NCI-H510A treated with DMSO at 0.1 percent for 48 hours (cell line): ENCODE measurements at places on chromosomes 13 and 19.

- DNase-seq, result no peak
Observed at GRCh38 chr13:72384186-72384823, 343.1 kb downstream of the MZT1 start.

DNA sequence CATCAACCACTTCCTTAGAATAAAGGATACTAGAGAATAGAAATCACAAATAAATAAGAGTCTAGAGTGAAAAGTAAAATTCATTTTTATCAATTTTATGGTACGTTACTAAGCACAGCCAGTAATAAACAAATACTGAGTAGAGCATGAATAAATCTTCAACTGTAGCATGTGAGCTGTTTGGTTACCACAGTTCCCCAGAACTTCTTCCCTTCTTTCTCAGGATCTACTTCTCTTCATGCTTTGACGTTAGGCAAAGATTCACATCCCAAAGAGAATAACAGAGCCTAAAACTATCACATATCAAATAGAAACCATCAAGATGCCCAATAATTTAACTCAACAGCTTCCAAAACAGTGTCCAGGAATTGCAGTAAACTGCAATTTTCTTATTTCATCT is 7.4 kb downstream of the RUBCNL start:
- DNase-seq, result no peak

GRCh38 chr13:26682606-26683005 is 78.0 kb downstream of the GPR12 start:
- DNase-seq, result no peak

- DNase-seq, result no peak
Observed at GRCh38 chr13:30872685-30873461, 33.2 kb upstream of the MEDAG start.

DNA sequence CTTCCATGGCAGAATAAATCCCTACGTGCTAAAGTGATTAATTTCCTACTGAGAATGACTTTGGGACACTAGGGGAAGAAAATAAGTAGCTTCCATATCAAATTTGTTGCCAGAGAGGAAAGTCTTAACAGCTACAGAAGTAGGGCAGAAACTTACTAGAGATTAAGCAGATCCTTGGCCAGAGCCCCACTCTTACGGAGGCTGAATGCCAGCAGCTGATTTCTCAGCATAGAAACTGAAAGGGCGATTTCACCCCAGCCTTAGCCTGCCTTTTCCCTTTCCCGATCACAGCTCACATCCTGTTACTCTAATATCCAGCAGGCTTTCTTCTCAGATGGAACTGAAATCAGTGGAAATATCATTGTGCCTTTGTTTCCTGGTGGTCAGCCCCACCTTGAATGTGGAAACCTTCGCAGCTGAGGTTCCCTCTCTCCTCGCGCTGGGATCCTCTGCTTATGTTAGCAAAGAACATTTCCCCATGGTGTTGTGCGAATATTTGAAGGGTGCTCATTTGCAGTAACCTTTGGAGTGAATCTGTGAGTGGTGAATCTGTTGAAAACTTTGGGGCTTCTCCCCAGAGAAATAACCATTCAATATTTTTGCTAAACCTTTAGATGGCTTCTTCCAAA is 8.4 kb downstream of the FAM124A start:
- DNase-seq, result no peak

- no peak for DNase-seq
Observed at GRCh38 chr13:27942972-27943371, 23.2 kb downstream of the PDX1 start.

GRCh38 chr13:78659450-78659730 is 435 bp upstream of the OBI1 start:
- DNase-seq, result no peak

- DNase-seq, result no peak
Observed at GRCh38 chr19:2261438-2262172, 5.4 kb upstream of the JSRP1 start.

DNA sequence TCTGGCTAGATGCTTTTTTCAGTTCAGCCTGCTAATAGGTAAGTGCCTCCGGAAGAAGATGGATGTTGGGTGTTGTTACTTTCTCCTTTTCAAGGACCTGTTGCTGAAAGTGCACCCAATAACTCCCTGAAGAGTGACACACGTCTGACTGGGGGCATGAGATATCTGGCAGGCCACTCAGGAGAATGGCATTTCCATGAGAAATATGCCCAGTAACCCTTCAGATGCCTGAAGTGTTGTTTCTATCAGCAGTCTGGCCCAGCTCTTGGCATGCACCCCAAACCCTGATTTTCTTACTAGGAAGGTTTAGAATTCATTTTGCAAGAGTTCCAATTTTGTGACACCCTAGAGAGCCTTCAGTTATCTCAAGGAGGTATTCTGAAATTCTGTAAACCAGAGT is 71.5 kb downstream of the ARHGAP35 start:
- no peak for DNase-seq

GRCh38 chr13:25602176-25602575 is 230.4 kb downstream of the ATP8A2 start:
- no peak for DNase-seq

DNA sequence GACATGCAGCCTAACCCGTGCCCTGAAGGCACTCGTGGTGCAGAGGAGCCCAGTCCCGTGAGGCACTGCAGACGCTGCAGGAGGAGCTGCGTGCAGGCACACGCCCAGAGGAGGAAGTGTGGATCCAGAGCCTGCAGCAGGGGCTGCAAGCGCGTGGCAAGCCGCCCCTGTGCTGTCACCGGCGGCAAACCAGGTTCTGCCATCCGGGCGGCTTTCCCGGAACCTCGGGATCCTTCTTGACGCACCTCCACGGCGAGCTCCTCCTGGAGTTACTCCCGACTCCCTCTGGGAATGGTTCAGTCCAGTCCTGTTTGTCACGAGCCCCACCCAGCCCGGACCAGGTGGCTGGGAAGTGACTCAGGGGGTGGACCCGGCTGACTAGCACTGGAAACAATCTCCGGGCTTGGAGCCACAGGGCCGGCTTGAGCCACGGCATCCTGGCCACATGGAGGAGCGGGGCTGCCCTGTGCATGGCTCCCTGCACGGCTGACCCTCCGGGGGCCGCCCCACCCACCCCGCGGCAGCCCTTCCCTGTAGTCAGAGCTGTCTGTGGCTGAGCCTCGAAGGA is 10.2 kb downstream of the DPP9 start:
- no peak for DNase-seq

GRCh38 chr13:94251831-94252608 is 227.5 kb downstream of the DCT start:
- DNase-seq, result no peak

- DNase-seq, result peak; percentile 25
Observed at GRCh38 chr13:30307194-30307970, at the start of gene KATNAL1. Gene KATNAL1 (minus strand): TSS chr13:30307551. CDS start chr13:30283777, 23,774 bp downstream.

GRCh38 chr13:25180775-25181537 is 8.9 kb upstream of the AMER2 start:
- no peak for DNase-seq

DNA sequence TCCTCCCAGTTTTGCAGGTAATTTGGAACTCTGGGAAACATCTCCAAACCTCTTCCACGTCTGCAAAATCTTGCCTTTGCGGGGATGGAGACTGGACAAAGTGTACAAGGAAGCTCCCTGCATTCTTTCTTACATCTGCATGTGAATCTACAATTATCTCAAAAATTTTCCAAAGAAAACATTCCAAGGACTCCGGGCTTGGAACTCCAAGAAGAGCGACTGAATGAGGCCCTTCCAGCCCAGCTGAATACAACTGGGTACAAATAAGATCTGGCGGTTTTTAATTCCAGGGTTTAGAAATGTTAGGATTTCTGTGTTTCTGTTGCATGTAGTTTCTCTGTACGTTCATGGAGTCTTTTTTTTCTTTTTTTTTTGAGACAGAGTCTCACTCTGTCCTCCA is 28.5 kb downstream of the EXOC3L2 start:
- no peak for DNase-seq

DNA sequence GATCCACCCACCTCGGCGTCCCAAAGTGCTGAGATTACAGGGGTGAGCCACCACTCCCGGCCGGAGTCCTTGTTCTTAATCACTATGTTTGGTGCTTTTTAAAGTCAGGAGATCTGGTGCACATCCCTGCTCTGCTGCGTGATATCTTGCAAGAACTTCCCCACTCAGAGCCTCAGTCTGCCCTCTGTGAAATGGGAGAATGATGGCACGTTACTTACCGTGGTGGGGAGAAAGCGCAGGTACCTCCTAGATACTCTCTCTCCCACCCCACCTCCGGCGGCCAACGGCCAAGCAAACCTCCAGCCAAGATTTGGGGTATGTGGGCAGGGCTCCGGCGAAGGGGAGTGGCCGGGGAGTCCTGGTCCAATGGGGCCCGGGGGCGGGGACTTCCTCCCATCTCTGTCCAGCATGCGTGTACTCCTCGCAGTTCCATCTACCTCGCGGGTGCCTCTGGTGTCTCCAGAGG is at the start of gene RYR1:
Gene RYR1, plus strand, starts transcription at position 424 of the 466 bp plus-strand sequence. CDS start 139 bp downstream, outside the sequence.
- no peak for DNase-seq

GRCh38 chr19:38013913-38014580 is 107.0 kb downstream of the SIPA1L3 start:
- no peak for DNase-seq

- DNase-seq, result no peak
Observed at GRCh38 chr13:50129706-50130122, 114.5 kb downstream of the KCNRG start.

DNA sequence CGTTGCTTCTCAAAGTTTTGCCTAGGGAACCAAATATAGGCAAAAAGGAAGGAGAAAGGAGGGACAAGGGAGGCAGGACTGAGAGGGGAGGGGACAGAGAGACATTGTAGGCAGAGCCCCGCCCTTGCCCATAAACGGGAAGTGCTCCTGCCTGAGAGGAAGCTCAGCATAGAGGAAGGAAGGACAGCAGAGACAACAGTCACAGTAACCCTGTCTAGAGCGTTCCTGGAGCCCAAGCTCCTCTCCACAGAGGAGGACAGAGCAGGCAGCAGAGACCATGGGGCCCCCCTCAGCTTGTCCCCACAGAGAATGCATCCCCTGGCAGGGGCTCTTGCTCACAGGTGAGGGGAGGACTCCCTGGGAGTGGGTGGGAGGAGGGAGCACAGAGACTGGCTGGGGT is at the start of gene CEACAM21:
Gene CEACAM21, plus strand, starts transcription at position 169 of the 400 bp plus-strand sequence. Its CDS starts 109 bp downstream, at position 278.
- no peak for DNase-seq

- no peak for DNase-seq
Observed at GRCh38 chr19:6057651-6058517, 52.4 kb downstream of the RFX2 start.

GRCh38 chr19:47280183-47280797 is 5.6 kb downstream of the INAFM1 start:
- DNase-seq, result no peak

DNA sequence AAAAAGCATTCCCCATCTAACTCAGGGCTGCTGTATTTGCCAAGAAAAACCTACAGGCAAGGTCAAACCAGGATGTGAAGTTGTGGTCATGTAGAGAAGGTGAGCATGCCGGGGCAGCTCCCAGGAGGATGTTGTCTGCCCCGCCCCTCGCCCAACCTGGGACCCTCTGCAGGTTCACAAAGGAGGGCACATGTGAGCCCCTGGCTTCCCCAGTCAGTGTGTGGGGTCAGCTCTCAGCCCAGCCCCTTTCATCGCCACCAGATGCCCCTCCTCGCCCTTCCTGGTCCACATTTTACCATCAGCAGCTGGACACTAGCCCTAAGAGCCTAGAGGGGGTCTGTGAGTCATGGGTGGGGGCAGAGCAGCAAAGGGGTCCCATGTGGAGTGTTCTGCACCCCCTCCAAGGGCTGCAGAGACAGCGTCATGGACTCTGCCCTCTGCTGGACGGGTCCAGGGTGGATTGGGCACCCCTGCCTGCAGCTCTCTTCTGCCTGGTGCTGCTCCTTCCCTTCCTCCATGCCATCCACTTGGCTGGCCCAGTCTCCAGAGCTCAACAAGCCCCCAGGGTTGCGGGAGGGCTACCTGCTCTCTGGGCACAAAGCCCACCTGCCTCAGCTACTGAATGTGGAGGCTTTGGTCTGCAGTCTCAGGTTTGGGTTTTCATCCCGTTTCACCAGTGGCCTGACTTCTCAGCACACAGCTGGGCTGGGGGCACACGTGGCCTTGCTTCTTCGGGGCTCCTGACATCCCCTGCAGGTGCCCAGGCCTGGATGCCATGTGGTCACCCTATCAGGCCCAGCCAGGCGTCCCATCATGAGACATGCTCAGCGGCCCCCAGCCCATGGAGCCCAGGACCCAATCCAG is 3.7 kb downstream of the PLEKHF1 start:
- no peak for DNase-seq

DNA sequence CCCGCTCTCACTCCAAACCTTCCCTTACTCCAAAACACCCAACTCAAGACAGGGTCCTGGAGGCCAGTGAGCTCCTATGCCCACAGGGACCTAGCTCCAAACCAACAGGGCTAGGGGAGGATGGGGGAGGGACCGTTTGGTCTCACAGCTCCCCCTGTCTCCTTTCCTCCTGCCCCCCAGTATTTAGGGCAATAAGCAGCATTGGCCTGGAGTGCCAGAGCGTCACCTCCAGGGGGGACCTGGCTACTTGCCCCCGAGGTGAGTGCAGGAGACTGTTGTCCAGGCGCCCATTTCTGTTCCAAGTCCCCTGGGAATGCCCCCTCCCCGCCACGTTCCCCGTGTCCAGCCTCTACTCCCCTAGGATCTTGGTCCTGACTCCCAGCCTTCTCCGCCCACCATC is 792 bp downstream of the RETN start:
- no peak for DNase-seq

- DNase-seq, result no peak
Observed at GRCh38 chr19:35362261-35363000, 4.2 kb downstream of the FFAR3 start.

DNA sequence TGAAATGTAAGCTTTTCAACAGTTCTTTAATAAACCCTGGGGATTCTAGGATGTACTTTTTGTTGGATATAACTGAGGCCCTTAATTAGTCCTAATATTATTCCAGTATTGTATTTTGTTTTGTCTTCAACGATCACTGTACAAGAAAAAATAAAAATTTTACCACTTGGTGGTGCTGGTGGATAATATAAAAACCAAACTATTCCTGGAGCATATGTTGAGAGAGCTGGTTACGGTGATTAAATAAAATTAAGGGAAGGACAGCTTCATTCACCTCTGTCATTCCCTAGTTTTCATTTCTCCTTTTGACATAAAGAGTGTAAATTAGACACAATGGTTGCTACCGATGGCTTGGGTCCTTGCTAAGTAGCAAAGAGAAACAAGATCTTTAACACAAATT is 598.6 kb upstream of the PCDH20 start:
- peak; percentile 6 for DNase-seq

GRCh38 chr13:106566641-106567473 is 1.1 kb downstream of the ARGLU1 start:
- peak; percentile 33 for DNase-seq
